ENCODE measurements at places on chromosomes 2 and 18.

- DNase-seq = no peak
Observed at GRCh38 chr2:43491065-43491639, 104.7 kb downstream of the THADA start.

DNA sequence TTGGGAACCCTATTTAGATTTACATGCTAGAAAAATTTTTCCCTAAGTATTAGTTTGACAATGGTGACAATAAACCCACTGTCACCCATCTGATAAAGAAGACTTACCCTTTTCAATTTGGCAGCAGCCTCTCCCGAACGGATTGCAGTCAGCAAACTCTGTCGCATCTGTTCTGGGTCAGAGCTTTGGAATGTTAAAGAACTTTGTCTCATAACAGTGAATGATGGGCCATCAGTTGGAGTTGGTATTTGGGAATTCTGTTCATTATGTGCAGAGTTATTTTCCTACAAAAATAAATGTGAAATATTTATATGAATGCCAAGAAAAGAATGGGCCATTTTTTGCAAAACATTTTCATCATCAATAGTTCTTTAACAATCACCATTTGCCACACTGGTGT is 70.8 kb upstream of the GRB14 start:
- DNase-seq = no peak

DNA sequence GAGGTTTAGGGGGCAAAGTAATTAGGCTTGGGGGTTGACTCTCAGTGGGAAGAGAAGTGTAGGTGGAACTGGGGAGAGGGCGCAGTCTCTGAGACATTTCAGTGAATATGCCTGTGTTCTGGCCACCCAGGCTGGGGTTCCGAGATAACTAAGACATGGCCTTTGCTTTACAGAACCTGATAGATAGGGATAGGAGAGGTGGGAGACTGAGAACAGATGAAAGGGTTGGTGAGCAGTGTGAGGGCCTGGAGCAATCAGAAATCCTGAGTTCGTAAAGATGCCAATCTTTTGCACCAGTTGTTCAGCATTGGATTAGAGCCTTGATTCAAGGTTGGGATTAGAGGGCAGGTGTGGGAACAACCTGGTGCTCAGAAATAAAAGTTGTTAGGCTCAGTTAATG is 15.6 kb downstream of the PARD3B start:
- no peak for DNase-seq

DNA sequence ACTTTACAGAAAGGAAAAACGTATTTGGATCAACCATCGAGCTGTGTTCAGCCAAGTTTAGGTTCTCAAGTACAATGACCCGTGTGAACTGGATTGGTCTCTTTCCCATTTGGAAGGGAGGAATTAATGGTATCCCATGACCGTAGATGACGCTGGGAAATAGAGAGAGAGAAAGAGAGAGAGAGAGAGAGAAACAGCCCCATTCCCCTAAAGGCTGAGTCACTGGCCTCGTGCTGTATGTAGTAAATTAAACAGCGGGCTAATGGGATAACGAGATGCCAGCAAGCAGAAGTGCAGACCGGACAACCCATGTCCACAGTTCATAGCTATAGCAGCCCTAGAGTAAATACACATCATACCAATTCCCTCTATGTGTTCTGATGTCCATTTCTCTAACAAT is 99.6 kb downstream of the BCL11A start:
- no peak for DNase-seq

- DNase-seq = no peak
Observed at GRCh38 chr2:132417430-132418035, 928 bp downstream of the GPR39 start.

DNA sequence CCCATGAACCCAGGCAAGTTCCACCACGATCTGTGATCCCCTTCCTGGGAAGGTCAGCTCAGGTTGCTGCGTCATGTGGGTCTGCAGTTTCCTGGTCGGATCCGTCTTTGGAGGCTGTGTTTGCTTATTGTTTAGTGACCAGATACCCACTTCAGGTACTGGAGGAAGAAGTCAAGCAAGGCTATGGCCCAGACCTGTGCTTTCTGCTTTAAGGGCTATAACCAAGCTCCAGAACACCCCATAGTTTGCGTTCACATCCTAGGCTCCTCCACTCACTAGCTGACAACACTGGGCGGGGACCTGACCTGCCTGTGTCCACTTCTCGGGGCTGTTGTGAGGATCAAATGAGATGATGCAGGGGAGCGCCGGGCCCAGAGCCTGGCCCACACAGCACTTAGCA is 44.0 kb downstream of the MAL start:
- no peak for DNase-seq

GRCh38 chr2:9021563-9022211 is 18.2 kb upstream of the MBOAT2 start:
- no peak for DNase-seq

DNA sequence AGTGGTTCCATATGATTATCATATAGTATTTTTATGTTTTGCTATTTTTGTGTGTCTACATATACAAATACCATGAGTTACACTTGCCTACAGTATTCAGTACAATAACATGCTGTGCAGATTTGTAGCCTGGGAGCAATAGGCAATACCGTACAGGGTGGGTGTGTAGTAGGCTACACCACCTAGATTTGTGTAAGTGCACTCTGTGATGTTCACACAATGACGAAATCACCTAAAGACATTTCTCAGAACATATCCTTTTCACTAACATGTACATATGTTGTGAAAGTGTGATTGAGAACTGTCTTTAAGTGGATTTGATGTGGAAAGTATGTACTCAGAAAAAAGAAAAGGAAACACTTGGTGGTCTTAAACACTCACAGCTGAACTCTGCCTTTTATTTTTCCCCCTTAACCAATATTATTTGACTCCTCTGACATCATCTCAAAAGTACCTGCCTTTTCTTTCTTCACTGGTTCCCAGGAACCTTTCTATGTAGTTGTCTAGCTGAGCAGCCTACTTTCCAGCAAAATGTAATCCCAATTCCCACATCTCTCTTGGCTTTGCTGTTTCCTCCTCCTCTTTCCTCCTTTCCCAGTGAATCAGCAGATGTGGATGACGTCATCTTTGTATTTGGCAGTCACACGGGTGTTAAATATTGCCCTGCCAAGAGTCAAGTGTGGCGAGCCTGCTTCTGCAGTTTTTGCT is 47.7 kb downstream of the OSBPL6 start:
- peak; percentile 87 for DNase-seq

DNA sequence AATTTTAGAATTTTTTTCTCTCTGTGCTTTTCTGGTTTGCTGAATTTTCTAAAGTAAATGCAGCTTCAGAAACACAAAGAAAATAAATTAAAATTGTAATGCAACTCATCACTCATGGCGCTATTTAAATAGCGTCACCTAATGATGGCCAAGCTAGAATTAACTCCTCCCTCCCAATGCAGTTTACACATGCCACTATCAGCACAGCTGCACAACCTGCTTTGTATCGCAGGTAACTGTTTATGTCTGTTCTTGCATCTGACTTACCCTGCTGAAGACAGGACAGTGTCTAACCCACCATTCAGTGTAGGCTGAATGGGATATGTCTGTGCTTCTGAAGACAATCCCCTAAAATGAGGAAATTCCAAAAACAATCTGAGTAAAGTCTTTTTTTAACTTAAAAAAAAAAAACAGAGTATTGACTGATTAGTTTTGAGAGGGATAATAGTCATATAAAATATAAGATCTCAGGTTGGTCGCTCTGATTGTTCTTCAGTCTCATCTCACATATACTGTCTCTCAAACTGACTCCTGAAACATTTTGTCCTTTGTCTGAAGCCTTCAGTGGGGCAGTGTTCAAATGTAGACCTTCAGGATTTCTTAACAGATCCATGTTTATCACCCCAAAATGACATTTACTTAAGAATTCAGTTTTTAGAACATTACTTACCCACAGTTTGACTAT is 271.4 kb downstream of the ZEB2 start:
- DNase-seq = no peak

- no peak for DNase-seq
Observed at GRCh38 chr2:157743051-157743450, 114.4 kb upstream of the ACVR1C start.

DNA sequence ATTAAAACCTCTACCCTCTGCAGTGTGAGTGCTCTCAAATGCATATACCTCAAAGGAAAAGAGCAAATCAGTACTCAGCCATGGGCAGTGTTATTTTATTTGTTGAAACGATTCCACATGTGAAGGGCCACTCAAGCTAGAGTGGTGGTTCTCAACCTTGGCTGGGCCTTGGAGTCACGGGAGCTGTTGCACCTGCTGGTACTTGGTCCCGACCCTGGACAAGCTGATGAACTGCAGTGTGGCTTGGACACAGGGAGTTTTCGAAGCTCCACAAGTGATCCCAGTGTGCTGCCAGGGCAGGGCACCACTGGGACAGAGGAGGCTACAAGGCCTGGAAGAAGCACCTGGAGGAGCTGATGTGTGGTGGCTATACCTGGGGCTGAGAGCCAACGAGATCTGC is 19.7 kb downstream of the GNLY start:
- DNase-seq = no peak

DNA sequence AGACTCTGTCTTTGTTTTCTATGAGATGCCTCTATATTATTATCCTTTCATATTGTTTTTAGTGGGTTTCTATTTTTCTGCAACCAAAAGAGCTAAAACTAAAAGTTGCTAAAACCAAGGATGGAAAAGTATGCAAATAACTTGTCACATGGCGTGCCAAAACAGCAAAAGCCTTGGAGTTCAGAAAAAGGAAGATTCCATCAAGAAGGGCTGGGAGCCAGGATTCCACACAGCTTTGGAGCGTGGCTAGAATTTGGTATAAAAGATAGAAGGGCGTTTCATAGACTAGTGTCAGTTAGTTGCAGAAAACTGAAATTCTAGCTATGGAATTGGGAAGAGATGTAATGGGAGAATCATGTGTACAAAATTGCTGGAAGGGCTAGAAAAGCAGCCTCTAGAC is 4.1 kb downstream of the SCYGR1 start:
- no peak for DNase-seq

DNA sequence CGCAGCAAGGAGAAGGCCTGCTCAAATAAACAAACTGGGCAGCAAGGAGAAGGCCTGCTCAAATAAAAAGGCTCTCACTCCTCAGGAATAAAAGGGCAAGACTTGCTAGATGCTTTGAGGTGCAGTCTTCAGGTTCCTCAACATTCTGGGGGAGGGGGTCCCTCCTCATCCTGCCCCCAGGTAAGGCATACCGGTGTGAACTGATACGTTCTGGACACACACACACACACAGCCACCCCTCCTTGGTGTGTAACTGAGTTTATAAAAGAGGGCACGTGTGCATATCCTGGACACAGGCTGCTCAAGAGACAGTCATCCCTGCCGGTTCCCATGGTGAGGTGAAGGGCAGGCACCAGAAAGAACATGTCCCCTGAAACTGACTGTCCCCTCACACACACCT is 4.5 kb downstream of the TEX261 start:
- DNase-seq = no peak

DNA sequence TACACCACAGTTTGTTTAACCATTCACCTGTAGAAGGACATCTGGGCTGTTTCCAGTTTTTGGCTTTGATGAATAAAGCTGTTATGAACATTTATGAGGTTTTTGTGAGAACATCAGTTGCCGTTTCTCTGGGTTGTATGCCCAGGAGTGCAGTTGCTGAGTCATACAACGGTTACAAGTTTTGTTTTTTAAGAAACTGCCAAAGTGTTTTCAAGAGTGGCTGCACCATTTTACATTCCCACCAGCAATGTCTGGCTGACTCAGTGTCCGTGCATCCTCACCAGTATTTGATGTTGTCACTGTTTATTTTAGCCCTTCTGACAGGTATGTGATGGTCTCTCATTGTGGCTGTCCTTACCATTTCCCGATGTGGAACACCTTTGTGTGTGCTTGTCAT is 48.0 kb upstream of the GPR17 start:
- peak; percentile 80 for DNase-seq

GRCh38 chr18:58496937-58497336 is 132.0 kb downstream of the ALPK2 start:
- no peak for DNase-seq

GRCh38 chr2:8617048-8617447 is 64.8 kb upstream of the ID2 start:
- DNase-seq = no peak

GRCh38 chr2:176188774-176189680 is 559 bp downstream of the HOXD1 start:
- DNase-seq = no peak

DNA sequence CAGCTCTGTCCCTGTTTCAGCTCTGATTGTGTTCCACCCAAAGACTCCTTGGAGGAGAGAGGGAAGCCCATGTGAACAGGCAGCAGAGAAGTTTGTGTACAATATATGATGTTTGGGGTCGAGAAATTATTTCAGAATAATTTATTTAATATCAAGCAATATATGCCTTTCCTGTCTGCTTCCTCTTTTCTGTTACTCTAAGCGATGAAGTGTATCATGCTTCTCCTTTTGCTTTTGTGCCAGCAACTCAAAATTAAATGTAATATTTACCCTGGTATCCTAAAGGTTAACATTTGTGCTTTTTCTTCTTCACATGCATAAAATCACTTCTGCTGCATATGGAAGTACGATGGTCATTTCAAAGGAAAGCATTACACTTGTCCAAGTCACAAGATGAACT is 2.4 kb upstream of the NTSR2 start:
- DNase-seq = no peak

DNA sequence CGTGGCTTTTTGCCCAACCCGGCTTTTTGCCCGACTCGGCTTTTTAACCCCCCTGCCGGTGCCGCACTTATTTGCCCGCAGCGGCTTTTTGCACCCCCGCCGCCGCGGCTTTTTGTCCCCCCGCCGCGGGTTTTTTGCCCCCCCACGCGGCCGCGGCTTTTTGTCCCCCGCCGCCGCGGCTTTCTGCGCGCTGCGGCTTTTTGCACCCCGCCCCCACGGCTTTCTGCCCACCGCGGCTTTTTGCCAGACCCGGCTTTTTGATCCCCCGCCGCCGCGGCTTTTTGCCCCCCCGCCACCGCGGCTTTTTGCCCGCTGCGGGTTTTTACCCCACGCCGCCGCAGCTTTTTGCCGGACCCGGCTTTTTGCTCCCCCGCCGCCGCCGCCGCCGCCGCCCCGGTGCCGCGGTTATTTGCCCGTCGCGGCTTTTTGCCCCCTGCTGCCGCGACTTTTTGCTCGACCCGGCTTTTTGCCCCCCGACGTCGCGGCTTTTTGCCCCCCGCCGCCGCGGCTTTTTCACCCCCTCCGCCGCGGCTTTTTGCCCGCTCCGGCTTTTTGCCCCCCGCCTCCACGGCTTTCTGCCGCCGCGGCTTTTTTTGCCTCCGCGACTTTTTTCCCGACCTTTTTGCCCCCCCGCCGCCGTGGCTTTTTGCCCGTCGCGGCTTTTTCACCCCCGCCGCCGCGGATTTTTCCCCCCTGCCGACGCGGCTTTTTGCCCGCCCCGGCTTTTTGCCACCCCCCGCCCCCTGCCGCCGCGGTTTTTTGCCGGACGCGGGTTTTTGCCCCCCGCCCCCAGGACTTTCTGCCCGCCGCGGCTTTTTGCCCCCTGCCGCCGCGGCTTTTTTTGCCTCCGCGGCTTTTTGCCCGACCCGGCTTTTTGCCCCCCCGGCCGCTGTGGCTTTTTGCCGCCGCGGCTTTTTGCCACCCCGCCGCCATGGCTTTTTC is 2786.5 kb downstream of the RPIA start:
- DNase-seq = peak; percentile 9

Data from iris pigment epithelial cell (primary cell).